Hematopoietic multipotent progenitor cell treated with erythropoietin and hydrocortisone succinate and interleukin-3 and kit ligand, for 17 days (in vitro differentiated cells): ENCODE measurements at places on chromosomes 5 and 9.

DNA sequence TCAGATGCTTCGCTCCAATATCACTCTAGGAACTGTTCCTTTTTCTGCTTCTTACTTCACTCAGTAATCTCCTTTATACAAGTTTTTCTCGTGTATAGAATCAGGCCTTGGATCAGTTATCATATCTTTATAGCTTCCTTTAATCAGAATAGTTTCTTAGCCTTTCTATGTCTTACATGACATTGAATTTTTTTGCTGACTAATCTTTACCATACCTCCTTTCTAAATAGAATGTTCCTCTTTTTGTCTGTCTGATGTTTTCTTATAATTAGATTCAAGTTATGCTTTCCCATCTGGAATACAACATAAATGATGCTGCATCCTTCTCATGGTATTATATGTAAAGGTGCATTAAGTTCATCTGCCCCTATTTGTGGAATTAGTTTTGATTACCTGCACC, 40.2 kb upstream of the TYRP1 start:
- DNase-seq, result no peak

DNA sequence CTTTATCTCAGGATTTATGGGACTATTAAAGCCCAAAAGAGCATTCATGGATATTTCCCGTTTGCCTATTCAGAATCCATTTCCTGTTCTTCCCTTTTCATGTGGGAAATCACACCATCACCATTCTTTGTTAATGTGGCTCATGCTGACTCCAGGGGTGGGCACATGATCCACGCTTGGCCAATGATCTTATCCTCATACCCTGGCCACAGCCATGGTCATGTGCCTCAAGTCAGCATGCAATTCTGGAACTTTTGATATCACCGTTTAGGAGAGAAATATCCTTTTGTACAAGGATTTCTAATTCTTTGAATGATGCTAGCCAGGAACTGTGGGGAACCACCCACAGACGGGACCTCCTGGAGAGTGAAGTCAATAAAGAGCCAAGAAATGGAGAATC, 272.2 kb downstream of the PRELID2 start:
- DNase-seq, result no peak

DNA sequence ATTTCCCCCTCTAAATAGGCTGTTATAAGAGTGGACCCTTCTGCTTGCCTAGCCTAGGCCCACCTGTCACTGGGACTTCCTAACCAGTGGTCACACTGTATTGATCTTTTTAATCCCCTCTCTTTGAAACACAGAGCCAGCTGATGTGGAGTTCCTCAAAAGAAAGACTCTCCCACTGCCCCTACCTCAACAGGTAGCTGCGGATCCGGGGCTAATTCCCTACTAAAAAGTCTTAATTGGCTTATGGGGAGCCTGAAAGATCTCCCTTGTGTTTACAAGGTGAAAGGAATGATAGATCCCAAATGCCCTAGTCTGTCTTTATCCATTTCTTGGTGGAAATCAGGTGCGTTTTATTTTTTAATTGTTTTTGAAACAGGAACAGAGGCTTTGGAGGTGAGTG, 2.0 kb downstream of the NEUROG1 start:
- no peak for DNase-seq

DNA sequence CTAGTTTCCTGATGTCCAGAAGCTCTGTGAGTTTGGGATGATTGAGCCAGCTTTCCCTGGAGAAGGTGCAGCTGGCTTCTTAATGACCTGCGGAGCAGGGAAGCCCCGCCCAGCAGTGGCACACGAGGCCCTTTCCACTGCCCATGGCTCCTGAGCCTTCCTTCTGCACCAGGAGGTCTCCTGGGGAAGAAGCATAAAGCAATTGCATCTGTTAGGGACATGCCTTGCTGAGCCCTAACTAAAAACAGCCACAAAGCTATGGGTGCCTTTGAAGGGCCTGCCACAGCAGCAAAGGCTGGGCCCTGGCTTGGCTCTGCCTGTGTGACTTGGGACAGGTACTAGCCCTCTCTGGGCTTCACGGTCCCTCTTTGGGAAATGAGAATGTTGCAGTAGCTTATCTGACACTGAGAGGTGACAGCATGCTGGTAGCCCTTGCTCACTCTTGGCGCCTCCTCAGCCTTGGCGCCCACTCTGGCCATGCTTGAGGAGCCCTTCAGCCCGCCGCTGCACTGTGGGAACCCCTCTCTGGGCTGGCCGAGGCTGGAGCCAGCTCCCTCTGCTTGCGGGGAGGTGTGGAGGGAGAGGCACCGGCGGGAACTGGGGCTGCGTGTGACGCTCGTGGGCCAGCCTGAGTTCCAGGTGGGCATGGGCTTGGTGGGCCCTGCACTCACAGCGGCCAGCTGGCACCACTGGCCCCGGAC, 218.4 kb downstream of the FSTL4 start:
- no peak for DNase-seq

- no peak for DNase-seq
These were observed 58.8 kb downstream of the BAAT start for GRCh38 chr9:101326035-101326434.

DNA sequence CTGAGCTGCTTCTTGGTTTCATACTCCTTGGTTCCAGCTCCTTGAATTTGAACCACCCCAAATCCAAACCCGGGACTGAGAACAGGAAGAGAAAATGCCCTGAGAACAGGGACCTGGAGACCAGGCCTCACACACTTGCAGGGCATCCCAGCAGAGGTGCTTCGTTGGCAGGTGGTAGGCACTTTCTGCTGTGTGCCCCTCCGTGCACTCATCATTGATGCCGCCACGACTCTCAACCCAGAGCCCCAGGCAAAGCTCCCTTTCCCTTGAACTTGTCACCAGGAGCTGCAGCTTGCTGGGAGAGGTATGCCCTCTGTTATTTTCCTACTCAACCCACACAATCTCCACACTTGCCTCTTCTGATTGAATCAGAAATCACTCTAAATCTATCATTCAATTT, 217.8 kb upstream of the IRX1 start:
- DNase-seq, result no peak

- peak; percentile 20 for DNase-seq
These were observed 519 bp downstream of the EXOC3 start for GRCh38 chr5:443239-444151.

DNA sequence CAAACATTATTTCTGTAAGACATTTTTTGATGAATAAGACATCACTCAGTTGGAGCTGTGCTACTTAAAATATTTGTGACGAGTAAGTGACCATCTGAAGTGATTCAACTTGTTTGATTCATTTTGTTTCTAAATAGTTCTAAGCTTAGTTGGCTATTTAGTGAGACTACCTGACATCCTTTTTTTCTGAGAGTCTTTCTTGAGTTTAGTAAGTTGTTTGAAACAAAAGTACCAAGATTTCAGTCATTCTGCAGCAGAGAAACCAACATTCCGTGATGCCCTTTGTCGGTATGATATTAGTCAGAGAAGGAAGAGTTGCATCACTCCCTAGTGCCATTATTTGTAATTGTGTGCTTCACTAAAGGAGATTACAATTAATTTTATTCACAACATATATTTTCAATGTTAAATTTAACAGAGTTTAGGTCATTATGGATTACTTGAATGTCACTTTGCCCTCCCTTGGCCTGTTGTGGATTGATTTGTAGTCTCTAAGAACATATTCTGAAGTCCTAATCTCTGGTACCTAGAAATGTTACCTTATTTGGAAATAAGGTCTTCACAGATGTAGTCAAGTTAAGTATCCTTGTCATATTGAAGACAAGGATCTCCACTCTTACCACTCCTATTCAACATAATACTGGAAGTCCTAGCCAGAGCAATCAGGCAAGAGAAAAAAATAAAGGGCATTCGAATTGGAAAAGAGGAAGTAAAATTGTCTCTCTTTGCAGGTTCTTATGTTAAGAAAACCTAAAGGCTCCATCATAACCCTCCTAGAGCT, 212.2 kb downstream of the PCSK1 start:
- DNase-seq, result no peak

- peak; percentile 88 for DNase-seq
These were observed 20.0 kb downstream of the APC start for GRCh38 chr5:112757468-112758208.

DNA sequence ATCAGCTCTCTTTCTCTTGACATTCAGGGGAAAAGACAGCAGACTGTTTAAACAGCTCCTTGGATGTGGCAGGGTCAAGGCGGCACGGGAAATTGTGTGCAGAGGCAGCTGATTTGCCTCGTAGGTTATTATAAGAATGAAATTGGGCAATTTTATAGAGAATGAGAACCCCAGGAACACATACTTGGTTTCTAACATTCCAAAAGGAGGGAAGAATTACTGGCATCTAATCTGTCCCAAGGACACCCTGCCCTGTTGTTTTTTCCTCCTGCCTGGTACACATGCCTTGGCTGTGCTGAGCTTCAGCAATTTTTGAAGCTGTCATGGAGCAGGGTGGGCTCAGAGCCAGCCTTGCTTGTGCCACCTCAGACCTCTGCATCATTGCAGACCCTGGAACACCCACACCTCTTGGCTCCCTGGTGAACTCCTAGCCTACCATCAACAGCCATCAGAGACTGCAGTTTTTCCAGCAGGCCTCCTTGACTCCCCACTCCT, 143.6 kb downstream of the BOD1 start:
- DNase-seq, result no peak

DNA sequence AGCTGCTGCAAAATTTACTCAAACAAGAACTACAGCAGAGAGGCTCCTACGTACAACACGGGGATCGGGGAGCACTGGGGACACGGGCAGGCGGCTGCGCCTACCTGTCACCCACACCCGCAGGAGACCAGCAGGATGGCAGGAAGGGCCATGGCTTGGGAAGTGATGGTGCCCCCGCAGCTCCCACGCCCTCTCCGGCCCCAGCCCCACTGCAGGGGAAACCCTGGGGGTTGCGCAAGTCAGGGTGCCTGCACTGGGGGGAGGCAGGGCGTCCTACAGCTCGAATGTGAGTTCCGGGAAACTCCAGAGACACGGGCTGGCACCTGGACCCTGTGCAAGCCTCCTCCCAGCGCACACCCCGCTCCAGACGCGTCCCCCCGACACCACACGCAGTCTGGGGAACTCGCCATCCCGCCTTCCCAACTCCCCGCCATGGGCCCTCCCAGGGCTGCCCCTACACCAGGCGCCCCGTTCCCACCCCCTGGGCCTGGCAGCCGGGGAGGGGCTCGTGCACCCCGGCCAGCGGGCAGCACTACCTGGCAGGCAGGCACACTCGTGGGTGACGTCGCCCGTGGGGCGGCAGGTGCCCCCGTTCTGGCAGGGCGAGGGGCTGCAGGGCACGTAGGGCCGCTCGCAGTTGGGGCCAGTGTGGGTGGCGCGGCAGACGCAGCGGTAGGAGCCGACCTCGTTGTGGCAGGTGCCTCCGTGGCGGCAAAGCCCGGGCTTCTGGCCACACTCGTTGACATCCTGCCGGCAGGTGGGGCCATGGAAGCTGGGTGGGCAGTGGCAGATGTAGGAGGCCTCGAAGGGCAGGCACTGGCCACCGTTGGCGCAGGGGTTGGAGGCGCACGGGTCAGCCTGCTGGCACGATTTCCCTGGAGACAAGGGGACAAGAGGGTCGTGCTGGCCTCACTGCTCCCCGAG, 23.3 kb downstream of the NOTCH1 start:
- DNase-seq, result no peak

DNA sequence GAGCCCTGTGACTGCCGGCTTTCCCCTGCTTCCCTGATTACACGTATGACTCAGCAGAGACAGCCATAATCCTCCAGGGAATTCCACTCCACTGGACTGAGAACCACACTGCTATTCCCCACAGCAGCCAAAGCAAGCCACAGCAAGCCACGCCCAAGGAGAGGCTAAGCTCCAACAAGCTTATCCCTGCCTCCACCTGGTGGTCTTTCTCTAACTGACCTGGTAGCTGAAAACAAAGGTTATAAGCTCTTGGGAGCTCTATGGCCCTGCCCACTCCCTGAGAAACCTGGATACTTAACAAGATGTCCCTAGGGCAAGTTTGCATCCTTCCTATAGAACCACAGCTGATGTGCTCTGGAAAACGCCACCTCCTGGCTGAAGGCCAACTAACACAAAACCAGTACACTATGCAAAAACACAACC, 613.7 kb upstream of the CDH18 start:
- DNase-seq, result no peak

DNA sequence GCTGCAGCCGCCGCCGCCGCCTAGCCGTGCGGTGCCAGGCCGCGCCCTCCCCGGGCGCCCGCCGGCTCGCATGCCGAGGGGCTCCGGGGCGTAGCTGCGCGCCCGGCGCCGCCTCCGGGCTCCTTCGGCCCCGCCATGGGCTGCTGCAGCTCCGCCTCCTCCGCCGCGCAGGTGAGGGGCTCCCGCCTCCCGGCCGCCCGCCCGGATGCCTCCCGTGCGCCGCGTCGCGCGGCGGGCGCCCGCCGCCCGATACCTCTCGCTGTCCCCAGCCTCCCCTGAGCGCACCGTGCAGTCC, 230 bp downstream of the SLC44A1 start:
- DNase-seq, result no peak

DNA sequence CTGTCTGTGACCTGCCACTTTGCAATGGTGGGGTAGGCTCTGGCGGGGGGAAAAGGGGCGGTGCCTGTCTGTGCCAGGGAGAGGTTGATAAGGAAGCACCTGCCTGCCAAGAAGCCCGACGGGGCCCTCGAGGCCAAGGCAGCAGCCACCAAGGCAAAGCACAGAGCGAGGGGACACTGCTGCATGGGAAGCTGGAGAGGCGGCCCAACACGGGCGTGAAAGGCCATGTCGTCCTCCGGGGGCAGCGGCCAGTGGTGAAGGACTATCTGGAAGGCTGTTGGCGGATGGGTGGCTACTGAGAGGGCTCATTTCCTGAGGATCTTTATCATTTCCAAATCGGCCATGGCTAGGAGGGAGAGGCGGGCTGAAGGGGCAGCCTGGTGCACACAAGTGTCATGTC, 66.4 kb downstream of the OTULIN start:
- DNase-seq, result no peak

DNA sequence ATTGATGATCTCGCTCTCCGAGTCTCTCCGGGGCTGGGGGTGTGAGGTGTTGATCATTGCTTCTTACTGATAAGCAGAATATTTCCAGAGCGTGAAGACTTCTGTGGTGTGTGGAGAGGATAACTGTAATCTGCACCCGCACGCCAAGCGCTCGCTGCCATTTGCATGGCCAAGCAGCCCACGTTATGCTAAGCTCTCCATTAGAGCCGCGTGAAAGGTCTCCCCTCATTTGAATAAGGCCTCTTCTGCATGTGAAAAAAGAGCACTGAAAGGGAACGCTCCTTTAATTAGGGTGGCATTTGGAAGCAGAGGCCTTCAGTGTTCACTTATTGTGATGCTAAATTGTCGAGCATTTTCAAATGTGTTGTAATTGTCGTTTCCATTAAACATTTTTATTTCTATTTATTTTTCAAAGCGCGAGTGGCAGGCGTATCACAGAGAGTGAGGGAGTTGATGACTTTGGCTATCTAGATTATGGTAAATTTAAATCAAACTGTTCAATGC, 163.6 kb upstream of the IRX2 start:
- no peak for DNase-seq

- DNase-seq, result no peak
These were observed 127.2 kb upstream of the ASTN2 start for GRCh38 chr9:117542021-117542420.

DNA sequence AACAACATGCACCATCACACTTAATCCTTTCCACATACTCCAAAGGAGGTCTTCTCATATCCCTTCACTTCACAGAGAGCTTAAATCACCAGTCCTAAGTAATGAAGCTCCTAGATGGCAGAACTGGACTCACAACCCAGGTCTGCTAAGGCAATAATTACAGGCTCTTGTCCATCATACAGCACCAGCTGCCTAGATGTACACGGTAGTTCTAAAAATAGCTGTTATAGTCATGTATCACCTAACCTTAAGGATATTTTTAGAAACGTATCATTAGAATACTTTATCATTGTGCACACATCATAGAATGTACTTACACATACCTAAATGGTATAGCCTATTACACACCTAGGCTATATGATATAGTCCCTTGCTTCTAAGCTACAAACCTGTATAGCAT, 644.6 kb upstream of the RGMB start:
- no peak for DNase-seq

- DNase-seq, result no peak
These were observed 174.0 kb upstream of the DAB2 start for GRCh38 chr5:39598661-39599248.
